ENCODE measurements at places on chromosomes 2 and 18.

DNA sequence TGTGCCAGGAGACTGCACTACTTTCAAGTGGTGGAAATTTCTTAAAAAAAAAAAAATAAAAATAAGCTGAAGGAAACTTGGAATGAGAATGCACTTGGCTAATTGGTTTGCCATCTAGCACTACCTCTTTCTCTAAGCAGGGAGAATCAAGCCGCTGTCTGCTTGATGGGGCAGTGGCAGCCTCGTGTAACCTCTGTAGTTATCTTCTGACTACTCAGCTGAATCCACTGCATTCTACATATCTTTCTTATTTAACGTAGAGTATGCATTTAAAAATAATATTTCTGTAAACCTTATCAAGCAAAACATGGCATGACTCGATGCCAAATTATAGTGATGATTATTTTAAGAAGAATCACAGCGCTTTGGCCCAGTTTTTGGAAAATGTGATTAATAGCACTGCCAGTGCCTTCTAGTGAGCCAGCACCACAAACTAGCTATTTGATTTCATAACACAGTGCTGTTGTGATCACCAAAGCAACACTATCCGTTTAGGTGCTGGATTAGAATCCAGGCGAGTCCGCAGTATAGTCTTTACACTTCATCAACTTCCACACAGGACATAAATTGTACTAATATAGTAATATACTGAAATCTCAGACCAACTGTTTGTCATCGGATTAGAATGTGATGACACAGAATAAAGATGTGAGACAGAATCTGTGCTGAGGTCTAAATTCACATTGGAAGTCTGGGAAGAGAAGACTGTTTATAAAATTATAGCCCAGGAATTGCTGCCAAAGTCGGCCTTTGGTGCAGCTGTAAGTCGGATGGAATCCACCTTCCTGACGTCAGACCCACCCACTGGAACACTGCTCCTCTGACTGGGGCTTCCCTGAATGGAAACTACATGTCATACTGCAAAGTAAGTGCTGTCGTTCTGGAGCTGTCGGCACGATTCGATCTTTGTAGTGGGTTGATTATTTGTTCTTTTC lies 136.5 kb upstream of the ETAA1 start:
- DNase-seq: peak; percentile 21

- DNase-seq: no peak
Observed at GRCh38 chr2:197141702-197142473, 168.7 kb downstream of the ANKRD44 start.

DNA sequence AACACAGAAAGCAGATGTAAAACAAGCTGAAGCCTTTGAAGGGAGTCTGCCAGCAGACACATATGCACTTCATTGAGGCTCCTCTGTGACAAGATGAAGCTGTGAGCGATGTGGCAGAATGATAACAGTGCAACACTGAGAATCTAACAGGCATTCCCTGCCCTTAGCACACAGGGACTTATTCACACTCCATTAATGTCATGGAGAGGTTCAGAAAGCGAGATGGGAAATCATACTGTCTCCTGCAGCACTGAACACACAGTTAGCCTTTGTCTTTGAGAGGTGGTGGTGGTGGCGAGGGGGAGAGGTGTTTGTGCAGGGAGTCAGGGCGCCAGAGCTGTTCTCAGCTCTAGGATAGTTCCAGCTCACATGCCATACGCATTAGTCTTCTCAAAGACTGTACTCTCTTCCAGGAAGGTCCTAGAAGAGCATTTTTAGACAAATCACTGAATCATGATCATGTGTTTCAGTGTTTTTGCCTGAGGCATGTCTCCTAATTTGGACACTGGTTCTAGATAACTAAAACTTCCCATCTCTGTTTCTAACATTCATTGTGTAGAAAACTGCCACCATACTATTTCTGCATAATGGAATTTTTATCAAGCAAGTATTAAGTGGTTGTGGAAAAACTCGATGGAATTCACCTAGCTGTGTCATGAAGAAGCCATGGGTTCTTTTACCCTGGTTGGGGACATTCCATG lies 93.5 kb upstream of the ITGB6 start:
- peak; percentile 36 for DNase-seq

GRCh38 chr2:215712219-215712868 lies 276.5 kb upstream of the FN1 start:
- no peak for DNase-seq

GRCh38 chr2:191187105-191187829 lies 36.5 kb upstream of the STAT4 start:
- no peak for DNase-seq

DNA sequence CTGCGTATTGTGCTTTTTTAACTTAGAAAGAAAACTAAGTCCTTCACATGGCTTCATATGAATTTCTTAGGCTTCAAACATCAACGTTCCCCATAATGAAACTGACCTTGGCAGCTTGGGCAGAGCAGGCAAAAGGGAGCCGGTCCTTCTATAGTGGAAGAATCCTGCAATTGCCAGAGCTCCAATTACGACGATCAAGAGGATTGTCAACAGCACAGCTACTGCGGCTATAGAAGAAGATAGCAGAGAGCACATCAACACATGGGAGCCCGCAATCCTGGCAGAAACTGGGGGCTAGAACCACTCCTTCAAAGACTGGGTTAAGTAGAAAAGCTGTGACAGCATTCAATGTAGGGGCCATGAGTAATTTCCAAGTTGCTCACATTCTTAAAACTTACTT lies 69.8 kb downstream of the DHRS9 start:
- DNase-seq: no peak

- DNase-seq: no peak
Observed at GRCh38 chr2:46548103-46548486, 68.7 kb downstream of the TMEM247 start.

Data from RWPE1 (cell line).